ENCODE measurements at places on chromosomes 3 and 15.

DNA sequence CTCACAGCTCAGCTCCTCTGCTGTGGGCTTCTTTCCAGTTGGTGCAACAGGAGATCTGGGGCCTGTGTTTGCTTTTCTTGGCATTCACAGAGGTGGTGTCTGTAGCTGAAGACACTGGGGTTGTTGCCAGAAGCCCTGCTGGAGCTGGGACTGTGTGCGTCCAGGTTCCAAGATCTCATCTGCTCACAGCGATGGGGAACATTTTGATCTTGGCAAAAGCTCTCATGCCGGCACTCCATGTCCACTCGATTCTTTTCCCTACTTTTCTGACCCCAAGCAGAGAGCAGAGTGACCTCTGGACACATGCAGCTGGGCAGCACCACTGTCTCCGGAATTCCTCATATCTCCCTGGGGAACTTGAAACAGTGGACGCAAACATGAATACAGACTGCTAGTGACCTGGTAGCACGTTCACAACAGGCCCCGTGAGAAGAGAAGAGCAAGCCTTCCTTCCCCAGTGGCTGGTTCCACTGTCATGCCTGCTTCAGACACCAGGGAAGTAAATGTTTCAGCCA, 36.1 kb upstream of the MECOM start:
- H3K27ac ChIP-seq, result no peak overlapping the region
- H3K27me3 ChIP-seq, result peaks cover 30% of the 10 kb centered on the region
- no peaks in the 10 kb centered on the region for H3K36me3 ChIP-seq
- H3K4me3 ChIP-seq, result no peak overlapping the region
- no peak for DNase-seq

GRCh38 chr3:32973982-32974381, 22.5 kb downstream of the CCR4 start:
- H3K4me3 ChIP-seq, result no peak overlapping the region
- H3K4me1 ChIP-seq, result peaks cover 8% of the 10 kb centered on the region
- DNase-seq, result no peak
- H3K27me3 ChIP-seq, result peaks cover 8% of the 10 kb centered on the region
- H3K36me3 ChIP-seq, result no peaks in the 10 kb centered on the region

- no peaks in the 10 kb centered on the region for H3K27me3 ChIP-seq
- H3K4me1 ChIP-seq, result no peaks in the 10 kb centered on the region
- no peaks in the 10 kb centered on the region for H3K36me3 ChIP-seq
- no peak overlapping the region for H3K4me3 ChIP-seq
Observed at GRCh38 chr3:178182337-178182779, 353.9 kb upstream of the KCNMB2 start.

GRCh38 chr3:165185707-165186327, 10.4 kb downstream of the SLITRK3 start:
- no peaks in the 10 kb centered on the region for H3K4me1 ChIP-seq
- H3K27ac ChIP-seq, result no peak overlapping the region
- DNase-seq, result peak; percentile 24

Data from activated naive CD8-positive, alpha-beta T cell treated with anti-CD3 and anti-CD28 coated beads for 36 hours (primary cell).